ENCODE measurements at places on chromosomes 12 and 14.

- no peak for DNase-seq
These were observed 22.4 kb upstream of the CD9 start for GRCh38 chr12:6177642-6178358.

DNA sequence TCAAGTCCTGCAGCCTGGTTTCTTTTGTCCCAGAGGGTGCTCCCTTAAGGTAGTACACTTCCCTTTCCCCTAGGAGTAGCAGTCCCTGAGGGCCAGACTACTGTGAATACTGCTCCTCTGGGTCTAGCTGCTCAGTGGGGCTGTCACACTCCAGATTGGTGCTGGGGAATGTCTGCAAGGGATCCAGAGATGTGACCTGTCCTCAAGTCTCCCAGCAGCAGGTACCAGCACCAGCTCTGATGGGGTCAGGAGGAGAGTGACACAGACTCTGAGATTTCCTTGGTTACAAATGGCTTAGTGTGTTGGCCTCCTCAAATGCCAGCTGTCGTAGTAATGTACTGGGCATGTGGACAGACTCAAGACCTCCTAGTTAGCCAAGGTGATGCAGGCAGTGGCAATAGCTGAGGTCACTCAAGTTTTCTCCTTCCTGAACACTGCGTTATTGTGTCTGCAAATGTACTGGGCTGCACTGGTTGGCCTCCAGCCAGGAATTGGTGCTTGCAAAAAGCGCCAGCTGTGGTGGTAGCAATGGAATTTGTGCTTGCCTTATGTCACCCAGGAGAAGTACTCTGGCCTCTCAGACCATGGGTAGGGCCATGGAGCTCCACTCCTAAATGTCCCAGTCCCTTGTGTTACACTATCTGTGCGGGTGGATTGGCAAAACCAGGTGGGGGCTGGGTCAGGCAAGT lies 36.4 kb upstream of the AEBP2 start:
- DNase-seq: no peak

DNA sequence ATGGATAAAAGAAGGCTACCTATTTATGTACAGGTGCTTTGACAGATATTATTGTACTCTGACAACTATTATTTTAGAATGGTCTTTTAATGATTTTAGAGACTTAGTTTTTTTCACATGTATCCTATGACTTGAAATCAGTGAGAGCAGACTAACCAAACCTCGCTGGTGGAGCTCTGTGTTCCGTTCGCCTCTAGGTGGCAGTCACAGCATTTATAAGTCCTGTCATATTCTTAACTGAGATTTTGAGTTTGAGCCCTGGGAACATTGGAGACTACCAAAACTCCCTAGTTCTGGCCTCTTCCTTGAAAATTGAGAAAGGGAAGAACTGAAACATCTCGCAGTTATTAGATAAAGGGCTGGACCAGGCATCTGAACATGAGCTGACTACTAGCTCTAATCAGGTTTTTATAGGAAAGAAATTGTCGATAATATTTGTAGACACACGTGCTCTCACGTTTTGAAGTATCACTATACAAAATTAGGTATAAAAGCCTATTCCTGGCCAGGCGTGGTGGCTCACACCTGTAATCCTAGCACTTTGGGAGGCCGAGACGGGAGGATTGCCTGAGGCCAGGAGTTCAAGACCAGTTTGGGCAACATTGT lies 48.3 kb downstream of the TTLL5 start:
- peak; percentile 80 for DNase-seq

GRCh38 chr12:21894792-21895595 lies 46.2 kb downstream of the ABCC9 start:
- no peak for DNase-seq

- DNase-seq: no peak
These were observed 328.8 kb downstream of the RGS6 start for GRCh38 chr14:72261068-72261467.

- no peak for DNase-seq
These were observed 396.8 kb downstream of the NUAK1 start for GRCh38 chr12:105741786-105742566.

GRCh38 chr12:45298721-45299692 lies 83.1 kb downstream of the ANO6 start:
- DNase-seq: no peak

DNA sequence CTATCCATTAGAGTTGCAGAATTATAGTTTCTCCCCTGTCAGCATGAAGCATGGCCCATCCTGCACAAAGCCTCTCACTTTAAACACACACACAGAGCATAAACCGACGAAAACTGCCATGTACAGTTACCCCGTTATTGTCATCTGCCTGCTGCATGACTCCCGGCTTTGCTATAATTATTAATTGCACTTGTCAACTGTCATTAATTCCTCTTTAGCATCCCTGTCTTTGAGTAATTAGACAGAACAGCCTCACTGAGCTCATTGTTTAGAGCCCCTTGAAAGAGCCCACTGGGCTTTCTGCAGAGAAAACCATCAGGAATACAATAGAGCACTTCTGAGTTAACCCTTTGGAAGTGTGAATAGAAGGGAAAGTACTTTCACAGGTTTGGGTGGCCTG lies 307.2 kb upstream of the SOX5 start:
- no peak for DNase-seq

GRCh38 chr14:37202265-37202664 lies 4.5 kb downstream of the MIPOL1 start:
- no peak for DNase-seq
